ENCODE measurements at places on chromosomes 6 and 20. TPM values are rescaled to one million over a fixed set of nuclear protein-coding genes. Genes with fewer than 3 reads are reported as not detected.

Gene DAAM2
- total RNA-seq = 1.2 TPM

Gene BPIFB2
- total RNA-seq = not detected

Gene PDE7B
- 0.06 TPM for total RNA-seq

Gene BEND3
- total RNA-seq = 18.0 TPM

Gene LPA
- 0.47 TPM for total RNA-seq

Gene ULBP2
- 0.45 TPM for total RNA-seq

Gene ENTPD6
- total RNA-seq = 85.6 TPM

Gene MPC1
- total RNA-seq = 7.6 TPM

Gene OR2J3
- not detected for total RNA-seq

- no peaks in the 10 kb centered on the region for H3K27me3 ChIP-seq
- no peak overlapping the region for H3K27ac ChIP-seq
- DNase-seq = peak; percentile 90
- H3K4me1 ChIP-seq = no peaks in the 10 kb centered on the region
- no peaks in the 10 kb centered on the region for H3K36me3 ChIP-seq
- H3K4me3 ChIP-seq = no peak overlapping the region
Measured at GRCh38 chr6:4358414-4359107, 223.2 kb upstream of the ECI2 start.

DNA sequence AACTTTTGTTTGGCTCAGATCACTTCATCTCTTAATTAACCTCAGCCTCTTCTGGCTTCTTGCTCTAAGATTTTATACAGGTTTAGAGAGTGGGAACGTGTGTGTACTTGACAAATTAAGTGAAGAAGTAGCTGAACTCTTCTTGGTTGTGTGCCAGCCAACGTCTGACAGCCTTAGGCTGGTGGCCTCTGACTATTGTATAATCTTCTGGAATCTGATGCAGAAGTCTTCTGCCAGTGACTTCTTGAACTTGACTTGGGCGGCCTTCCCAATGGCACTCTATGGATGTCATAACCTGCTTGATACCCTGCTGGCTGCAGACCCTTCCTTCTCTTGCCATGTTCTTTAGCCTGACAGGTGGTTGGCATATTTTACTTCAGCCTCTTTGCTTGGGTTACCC lies 660.5 kb downstream of the DOK5 start:
- no peak overlapping the region for H3K4me3 ChIP-seq
- H3K27me3 ChIP-seq = no peaks in the 10 kb centered on the region
- DNase-seq = no peak
- no peak overlapping the region for H3K27ac ChIP-seq
- H3K4me1 ChIP-seq = no peaks in the 10 kb centered on the region

- no peak overlapping the region for H3K4me3 ChIP-seq
- peak; percentile 97 for DNase-seq
- H3K36me3 ChIP-seq = no peaks in the 10 kb centered on the region
- no peaks in the 10 kb centered on the region for H3K4me1 ChIP-seq
Measured at GRCh38 chr6:29702519-29703103, 20.6 kb upstream of the HLA-F start.

DNA sequence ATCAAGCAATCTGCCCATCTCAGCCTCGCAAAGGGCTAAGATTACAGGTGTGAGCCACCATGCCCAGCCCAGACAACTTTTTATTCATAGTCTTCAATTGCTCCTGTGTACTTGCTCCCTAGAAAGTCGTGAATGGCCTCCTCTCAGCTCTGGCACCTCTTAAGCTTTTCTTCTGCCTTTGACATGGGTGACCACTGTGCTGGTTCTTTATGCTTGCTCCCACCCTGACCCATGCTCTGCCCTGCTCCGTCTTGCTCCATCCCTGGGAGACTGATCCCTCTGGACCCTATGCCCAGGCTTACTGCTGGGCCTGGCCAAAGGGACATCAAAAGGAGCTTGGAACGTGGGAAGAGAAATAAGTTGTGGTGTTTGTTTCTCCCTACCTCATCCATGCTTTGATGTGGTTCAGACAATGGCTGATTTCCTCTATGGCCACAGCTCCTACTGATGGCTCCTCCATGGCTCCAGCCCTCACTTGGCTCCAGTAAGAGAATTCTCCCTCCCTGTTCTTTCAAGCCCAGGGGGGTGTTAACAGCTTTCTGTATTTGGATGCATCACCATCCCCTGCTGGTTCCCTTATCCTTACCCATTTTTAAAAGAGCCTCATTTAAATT lies 7.7 kb upstream of the TREM2 start:
- no peak overlapping the region for H3K4me3 ChIP-seq
- H3K27ac ChIP-seq = no peak overlapping the region
- no peaks in the 10 kb centered on the region for H3K27me3 ChIP-seq
- H3K36me3 ChIP-seq = no peaks in the 10 kb centered on the region
- H3K4me1 ChIP-seq = peaks cover 9% of the 10 kb centered on the region

DNA sequence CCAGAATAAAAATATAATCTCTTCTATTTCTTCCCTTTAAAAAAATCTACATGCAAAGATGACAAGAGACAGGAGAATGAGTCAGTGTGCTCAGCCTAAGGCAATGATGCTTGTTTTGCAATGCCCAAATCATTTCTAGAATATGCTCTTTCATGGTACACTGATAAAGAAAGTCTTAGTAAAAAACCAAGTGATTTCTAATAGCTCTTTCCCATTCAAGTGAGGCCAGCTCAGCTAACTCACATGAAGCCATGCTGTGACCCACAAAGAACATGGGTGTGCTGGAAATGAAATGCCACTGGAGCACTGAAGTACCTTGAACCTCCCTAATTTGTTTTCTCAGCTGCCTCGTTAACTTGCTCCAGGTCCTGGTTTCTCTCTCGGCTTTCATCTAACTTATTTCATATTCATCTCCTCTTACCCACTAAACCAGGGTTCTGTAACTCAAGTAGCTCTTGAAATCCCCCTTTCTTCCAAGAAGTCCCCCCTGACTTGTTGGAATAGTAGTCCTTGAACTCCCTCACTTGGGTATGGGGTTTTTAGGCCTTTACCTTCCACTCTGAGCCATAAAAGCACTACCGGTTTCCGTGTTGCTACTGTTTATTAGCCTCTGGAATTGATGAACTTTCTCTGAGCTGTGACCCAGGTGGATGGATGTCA lies 92.7 kb downstream of the IRF4 start:
- no peak overlapping the region for H3K4me3 ChIP-seq
- no peaks in the 10 kb centered on the region for H3K4me1 ChIP-seq
- peaks cover 29% of the 10 kb centered on the region for H3K36me3 ChIP-seq
- no peaks in the 10 kb centered on the region for H3K27me3 ChIP-seq
- H3K27ac ChIP-seq = no peak overlapping the region

- no peak overlapping the region for H3K4me3 ChIP-seq
- H3K4me1 ChIP-seq = no peaks in the 10 kb centered on the region
- no peak overlapping the region for H3K27ac ChIP-seq
- peaks cover 12% of the 10 kb centered on the region for H3K27me3 ChIP-seq
- DNase-seq = no peak
- no peaks in the 10 kb centered on the region for H3K36me3 ChIP-seq
Measured at GRCh38 chr6:30147096-30147495, 11.2 kb downstream of the TRIM40 start.

DNA sequence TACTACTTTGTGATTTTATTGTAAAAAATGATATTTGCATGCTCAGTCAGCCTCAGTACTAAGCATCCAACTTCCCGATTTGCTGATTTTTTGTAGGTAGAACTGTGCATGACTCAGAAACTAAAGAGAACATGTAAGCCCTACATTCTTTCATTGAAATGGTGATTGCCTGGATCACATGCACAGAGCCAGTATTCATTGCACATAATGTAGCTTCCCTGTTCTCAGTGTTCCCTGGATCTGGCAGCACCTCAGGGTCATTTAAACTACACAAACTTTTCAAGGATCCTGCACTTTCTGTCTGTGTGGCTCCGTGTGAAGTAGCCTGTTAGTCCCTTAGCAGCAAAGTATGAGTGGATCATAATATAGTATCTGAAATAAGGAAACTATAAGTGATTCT lies 422.9 kb upstream of the AGPAT4 start:
- H3K36me3 ChIP-seq = no peaks in the 10 kb centered on the region
- H3K4me3 ChIP-seq = no peak overlapping the region
- H3K4me1 ChIP-seq = no peaks in the 10 kb centered on the region
- no peaks in the 10 kb centered on the region for H3K27me3 ChIP-seq
- DNase-seq = no peak

- H3K4me1 ChIP-seq = no peaks in the 10 kb centered on the region
- no peaks in the 10 kb centered on the region for H3K36me3 ChIP-seq
- DNase-seq = no peak
- no peak overlapping the region for H3K27ac ChIP-seq
- H3K4me3 ChIP-seq = no peak overlapping the region
- no peaks in the 10 kb centered on the region for H3K27me3 ChIP-seq
Measured at GRCh38 chr6:85496009-85496579, 46.2 kb downstream of the NT5E start.

GRCh38 chr6:109477725-109478124 lies 5.3 kb downstream of the ZBTB24 start:
- no peaks in the 10 kb centered on the region for H3K27me3 ChIP-seq
- no peak overlapping the region for H3K27ac ChIP-seq
- H3K4me3 ChIP-seq = peak overlapping the region; percentile 58
- H3K4me1 ChIP-seq = no peaks in the 10 kb centered on the region

GRCh38 chr20:63409834-63410435 lies 48.8 kb upstream of the CHRNA4 start:
- peak overlapping the region; percentile 24 for H3K27ac ChIP-seq
- DNase-seq = peak; percentile 81
- H3K36me3 ChIP-seq = no peaks in the 10 kb centered on the region
- H3K27me3 ChIP-seq = no peaks in the 10 kb centered on the region

DNA sequence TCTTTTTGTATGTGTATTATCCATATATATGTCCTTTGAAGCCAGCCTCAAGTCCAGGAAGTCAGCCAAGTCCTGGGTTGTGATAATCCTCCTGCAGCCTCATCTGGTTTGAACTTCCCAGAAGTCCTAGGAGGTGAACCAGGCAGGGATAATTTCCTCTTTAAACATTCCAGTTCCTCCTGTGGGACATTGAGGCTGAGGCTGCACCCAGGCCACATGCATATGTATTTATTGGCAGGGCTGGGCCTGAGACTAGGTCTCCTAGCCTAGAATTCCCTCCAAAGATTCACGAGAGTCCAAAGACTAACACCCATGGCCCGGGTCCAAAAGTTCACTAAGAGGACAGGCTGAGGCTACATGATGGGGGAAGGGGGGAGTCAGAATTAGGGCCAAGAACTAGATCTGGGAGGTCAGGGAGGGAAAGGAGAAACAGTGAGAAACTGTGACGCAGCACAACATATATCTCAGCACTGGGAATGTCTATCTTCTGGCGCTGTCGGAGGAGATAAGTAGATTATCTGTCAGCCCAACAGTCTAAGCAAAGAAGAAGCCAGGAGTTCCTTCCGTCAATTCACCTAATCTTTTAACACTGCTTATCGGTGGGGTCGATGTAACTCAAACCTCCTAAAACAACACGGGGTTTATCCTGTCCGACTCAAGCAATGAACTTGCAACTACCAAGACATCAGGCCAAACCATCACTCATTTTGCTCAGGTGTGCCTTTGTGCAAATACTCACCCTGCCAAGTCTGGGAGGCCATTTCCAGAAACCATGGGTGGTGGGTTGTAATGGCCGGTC lies 43.3 kb downstream of the SNX5 start:
- H3K27ac ChIP-seq = no peak overlapping the region
- DNase-seq = no peak
- H3K4me1 ChIP-seq = peaks cover 11% of the 10 kb centered on the region
- no peaks in the 10 kb centered on the region for H3K27me3 ChIP-seq
- H3K4me3 ChIP-seq = no peak overlapping the region

- H3K36me3 ChIP-seq = no peaks in the 10 kb centered on the region
- DNase-seq = peak; percentile 54
- H3K4me3 ChIP-seq = no peak overlapping the region
- H3K27me3 ChIP-seq = peaks cover 10% of the 10 kb centered on the region
- no peaks in the 10 kb centered on the region for H3K4me1 ChIP-seq
Measured at GRCh38 chr6:39280247-39280731, 33.9 kb downstream of the KCNK17 start.

- DNase-seq = no peak
- H3K27ac ChIP-seq = no peak overlapping the region
- H3K4me1 ChIP-seq = no peaks in the 10 kb centered on the region
- H3K27me3 ChIP-seq = no peaks in the 10 kb centered on the region
Measured at GRCh38 chr6:39785281-39785680, 6.9 kb upstream of the DAAM2 start.

DNA sequence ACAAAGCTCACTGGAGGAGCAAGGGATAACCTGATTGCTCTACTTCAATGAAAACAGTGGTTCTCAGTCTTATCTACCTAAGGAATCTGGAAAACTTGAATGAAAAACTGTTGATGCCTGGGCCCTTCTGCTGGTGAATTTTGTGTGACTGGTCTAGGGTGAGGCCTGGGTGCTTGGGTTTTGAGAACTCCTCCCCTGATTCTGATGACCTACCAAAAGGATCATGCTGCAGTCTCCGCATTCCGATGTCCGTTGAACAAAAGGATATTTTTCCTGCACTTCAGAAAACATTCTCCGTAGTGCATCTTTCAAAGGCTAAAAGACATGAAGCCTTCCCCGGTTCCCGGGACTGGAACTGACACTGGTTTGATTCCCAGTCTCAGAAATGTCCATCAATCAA lies 157.9 kb downstream of the SYNDIG1 start:
- no peaks in the 10 kb centered on the region for H3K4me1 ChIP-seq
- no peaks in the 10 kb centered on the region for H3K36me3 ChIP-seq
- H3K27me3 ChIP-seq = no peaks in the 10 kb centered on the region
- no peak overlapping the region for H3K27ac ChIP-seq

DNA sequence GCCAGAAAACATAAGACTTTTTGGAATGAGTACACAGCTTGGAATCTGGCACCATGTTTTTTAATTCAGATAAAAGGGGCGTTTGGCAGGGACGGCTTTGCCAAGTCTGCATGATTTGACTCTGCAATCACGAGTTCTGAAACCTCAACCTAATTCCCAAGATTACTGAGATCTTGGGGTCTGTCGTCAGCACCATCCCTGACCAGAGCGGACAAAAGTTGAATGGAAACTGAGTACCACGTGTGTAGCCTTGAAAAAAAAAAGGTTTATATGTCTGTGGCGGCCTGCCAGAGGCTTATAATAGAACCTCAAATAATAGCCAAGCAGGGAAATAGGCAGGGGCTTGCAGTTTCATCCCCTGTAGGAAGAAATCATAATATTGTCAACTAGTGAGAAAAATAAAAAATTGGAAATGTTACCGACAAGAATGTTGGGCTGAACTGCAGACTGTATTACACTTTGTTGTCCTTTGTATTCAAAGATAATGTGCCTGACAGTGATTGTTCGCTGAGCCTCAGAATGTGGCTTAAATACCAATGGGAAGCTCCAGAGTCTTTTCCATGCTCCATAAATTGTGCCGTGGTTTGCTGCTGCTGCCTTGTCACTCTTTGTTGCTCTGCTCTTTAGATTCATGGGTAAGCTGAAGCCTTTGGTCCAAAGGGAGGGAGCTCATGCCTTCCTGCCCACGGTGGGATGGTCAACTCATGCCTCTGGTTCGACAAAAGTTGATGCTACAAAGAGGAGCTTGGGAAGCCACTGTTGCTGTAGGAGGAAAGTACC lies 118.8 kb upstream of the ARID1B start:
- H3K27ac ChIP-seq = peak overlapping the region; percentile 14
- H3K4me1 ChIP-seq = no peaks in the 10 kb centered on the region
- no peak overlapping the region for H3K4me3 ChIP-seq
- H3K27me3 ChIP-seq = no peaks in the 10 kb centered on the region
- no peaks in the 10 kb centered on the region for H3K36me3 ChIP-seq

GRCh38 chr20:57118107-57118769 lies 148.2 kb downstream of the BMP7 start:
- no peaks in the 10 kb centered on the region for H3K36me3 ChIP-seq
- no peaks in the 10 kb centered on the region for H3K27me3 ChIP-seq
- no peaks in the 10 kb centered on the region for H3K4me1 ChIP-seq
- no peak for DNase-seq
- no peak overlapping the region for H3K4me3 ChIP-seq

Measured in endodermal cell (in vitro differentiated cells).